Stimulated activated CD4-positive, alpha-beta T cell treated with anti-CD3 and anti-CD28 coated beads, Interleukin-2, amount 100 ng/mL, for 4 hours (primary cell): ENCODE measurements at places on chromosomes 4 and X.

GRCh38 chr4:54144661-54145171 is 44.8 kb downstream of the GSX2 start:
- no peak for DNase-seq

- DNase-seq = no peak
Measured at GRCh38 chr4:6372649-6373525, 99.5 kb downstream of the PPP2R2C start.

GRCh38 chrX:13376857-13377549 is 57.1 kb upstream of the ATXN3L start:
- DNase-seq = no peak

GRCh38 chr4:126268106-126268505 is 953.4 kb downstream of the FAT4 start:
- no peak for DNase-seq

DNA sequence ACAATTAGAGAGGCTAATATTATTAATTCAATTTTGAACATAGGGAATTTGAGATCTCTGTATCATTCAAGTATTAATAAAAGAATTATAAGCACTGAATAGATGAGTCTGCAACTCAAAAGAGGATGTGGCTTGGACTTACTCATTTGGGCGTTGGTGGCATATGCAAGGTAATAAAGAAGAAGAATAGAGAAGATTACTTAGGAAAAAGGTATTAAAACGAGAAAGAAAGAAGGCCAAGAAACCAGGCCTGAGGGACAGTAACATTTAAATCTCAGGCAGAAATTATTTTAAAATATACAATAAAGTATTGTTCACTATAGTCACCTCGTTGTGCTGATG is 383.0 kb upstream of the INTU start:
- no peak for DNase-seq

GRCh38 chr4:76582817-76583087 is 147.7 kb downstream of the SHROOM3 start:
- no peak for DNase-seq

DNA sequence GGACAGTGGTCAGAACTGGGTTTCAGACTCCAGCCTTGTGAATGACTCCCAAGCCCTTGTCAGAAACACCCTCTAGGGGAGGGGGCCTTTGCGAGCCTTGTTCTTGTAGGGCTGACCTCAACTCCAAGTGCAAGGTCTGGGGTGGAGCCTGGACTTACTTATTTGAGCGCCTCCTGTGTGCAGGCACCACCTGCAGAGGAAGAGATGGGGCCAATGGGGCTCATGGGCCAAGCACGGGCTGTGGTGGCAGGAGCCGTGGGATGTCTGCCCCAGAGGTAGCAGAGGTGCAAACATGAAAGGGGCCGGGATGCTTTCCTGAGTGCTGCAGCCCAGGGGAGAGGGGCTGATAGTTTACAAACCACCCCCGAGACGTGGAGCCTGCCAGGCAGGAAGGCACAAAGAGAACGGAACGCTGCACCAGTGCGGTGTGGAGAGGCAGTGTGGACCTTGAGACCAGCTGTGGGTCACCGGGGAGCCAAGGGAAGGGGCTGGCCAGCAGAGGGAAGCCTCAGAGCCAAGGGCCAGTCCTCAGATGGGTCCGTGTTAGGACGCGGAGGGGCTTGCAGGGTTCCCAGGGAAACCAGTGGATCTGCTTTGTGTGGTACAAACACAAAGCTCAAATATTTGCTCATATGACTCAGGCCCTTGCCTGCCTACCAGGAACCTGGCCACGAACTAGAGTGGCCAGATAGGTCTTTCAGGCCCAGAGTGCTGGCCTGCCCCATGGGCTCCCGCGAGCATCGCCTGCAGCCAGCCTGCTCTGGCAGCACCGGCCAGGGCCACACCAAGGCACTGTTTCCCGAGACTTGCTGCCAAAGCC is 8.7 kb upstream of the TADA2B start:
- no peak for DNase-seq

- DNase-seq = no peak
Measured at GRCh38 chr4:117771647-117772337, 262.5 kb upstream of the NDST3 start.

- no peak for DNase-seq
Measured at GRCh38 chr4:38989487-38989886, 42.7 kb downstream of the TMEM156 start.
